ENCODE measurements at places on chromosomes 1 and 21.

- no peak for DNase-seq
- H3K27ac ChIP-seq = peak overlapping the region; percentile 76
- peaks cover 39% of the 10 kb centered on the region for H3K4me1 ChIP-seq
Measured at GRCh38 chr1:171798765-171799164, 17.3 kb downstream of the METTL13 start.

DNA sequence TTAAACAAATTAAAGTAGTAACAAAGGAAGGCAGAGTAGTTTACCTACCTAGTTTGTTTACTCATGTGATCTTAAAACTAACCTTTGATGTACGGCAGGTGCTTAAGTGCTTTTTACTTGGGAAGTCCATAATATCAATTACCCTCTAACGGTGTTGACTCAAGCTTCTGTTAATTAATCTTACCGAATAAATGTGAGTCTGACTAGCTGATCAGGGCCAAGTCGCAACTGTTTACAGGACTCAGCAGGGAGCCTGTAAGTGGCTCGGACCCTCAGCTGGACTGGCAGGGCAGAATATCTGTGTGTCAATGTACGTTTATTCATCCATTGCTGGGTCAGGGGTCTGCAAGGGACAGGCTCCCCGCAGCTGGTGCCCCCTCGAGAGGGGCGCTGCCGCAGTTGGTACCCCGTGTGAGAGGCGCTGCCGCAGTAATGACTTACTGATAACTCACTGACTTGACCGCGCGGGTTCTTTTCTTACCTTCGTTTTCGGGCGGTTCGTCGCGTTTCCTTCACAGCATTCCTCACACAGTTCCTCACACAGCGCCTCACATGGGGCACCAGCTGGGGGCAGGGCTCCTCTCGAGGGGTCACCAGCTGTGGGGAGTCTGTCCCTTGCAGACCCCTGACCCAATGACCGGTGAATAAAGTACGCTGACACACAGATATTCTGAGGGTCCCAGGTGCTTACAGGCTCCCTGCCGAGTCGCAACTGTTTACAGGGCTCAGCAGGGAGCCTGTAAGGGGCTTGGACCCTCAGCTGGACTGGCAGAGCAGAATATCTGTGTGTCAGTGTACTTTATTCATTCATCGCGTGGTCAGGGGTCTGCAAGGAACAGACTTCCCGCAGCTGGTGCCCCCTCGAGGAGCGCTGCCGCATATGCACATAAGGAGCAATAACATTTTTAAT is 3.0 kb downstream of the FMO1 start:
- peak; percentile 64 for DNase-seq
- peaks cover 52% of the 10 kb centered on the region for H3K27me3 ChIP-seq
- H3K4me3 ChIP-seq = peak overlapping the region; percentile 87
- peaks cover 7% of the 10 kb centered on the region for H3K4me1 ChIP-seq

DNA sequence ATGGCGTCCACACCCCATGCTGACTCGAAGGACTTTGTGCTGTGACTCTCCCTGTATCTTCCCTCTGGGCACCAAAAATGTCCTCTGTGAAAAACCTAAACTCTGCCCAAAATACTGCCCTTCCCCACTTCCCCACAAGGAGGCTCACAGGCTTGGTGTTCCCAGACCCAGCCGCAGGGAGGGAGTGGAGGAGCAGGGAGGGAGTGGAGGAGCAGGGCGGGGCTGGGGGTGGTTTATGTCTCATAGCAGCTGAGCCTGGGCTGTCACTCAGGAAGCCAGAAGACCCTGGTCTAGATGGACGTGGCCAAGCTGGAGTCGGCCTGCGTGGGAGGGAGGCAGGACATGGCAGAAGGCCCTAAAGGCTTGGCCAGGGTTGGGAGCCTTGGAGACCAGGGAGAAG is 461.7 kb downstream of the PTPRU start:
- no peaks in the 10 kb centered on the region for H3K36me3 ChIP-seq
- H3K4me3 ChIP-seq = no peak overlapping the region
- H3K27ac ChIP-seq = no peak overlapping the region
- H3K4me1 ChIP-seq = no peaks in the 10 kb centered on the region

DNA sequence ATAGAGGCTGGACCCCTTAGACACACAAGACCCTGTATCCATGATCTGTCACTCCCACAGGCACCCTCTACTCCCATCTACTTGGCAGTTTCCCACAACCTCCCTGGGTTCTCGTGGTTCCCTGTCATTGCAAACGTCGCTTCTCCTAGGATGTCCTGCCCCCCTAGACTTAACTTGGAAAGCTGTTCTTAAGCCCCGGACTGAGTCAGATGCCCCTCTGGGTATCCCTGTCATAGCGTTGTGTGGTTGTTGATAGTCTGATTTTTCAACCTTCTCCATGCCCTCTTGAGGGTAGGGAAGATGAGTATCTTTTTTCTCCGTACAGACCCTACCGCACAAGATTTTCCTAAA is 11.8 kb downstream of the RCC1 start:
- no peaks in the 10 kb centered on the region for H3K27me3 ChIP-seq
- H3K4me3 ChIP-seq = peak overlapping the region; percentile 77
- no peak for DNase-seq
- peaks cover 7% of the 10 kb centered on the region for H3K36me3 ChIP-seq
- H3K27ac ChIP-seq = peak overlapping the region; percentile 48

DNA sequence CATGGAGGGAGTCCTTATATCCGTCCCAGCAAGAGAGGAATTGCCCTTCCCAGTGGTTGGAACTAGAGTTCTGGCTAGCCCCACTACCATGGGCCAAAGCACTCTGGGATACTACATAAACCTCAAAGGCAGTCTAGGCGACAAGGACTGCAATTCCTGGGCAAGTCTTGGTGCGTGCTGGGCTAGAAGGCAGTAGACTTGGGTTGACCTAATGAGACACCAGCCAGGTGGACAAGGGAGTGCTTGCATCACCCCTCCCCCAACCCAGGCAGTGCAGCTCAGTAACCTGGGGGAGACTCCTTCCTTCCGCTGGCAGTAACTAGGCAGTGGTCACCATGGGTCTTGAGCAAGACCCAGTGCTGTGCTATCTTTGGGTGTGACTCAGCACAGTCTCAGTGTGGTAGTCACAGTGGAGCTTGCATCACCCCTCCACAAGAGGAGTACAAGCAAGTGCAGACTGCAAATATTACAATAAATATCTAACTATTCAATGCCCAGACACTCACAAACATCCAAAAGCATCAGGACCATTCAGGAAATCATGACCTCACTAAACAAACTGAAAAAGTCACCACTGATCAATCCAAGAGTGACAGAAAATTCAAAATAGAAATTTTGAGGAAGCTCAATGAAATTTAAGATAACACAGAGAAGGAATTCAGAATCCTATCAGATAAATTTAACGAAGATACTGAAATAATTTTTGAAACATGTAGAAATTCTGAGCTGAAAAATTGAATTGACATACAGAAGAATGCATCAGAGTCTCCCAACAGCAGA is 84.7 kb upstream of the LYPLAL1 start:
- peaks cover 21% of the 10 kb centered on the region for H3K4me1 ChIP-seq
- H3K36me3 ChIP-seq = no peaks in the 10 kb centered on the region
- H3K27me3 ChIP-seq = no peaks in the 10 kb centered on the region
- no peak overlapping the region for H3K27ac ChIP-seq
- no peak overlapping the region for H3K4me3 ChIP-seq
- no peak for DNase-seq

DNA sequence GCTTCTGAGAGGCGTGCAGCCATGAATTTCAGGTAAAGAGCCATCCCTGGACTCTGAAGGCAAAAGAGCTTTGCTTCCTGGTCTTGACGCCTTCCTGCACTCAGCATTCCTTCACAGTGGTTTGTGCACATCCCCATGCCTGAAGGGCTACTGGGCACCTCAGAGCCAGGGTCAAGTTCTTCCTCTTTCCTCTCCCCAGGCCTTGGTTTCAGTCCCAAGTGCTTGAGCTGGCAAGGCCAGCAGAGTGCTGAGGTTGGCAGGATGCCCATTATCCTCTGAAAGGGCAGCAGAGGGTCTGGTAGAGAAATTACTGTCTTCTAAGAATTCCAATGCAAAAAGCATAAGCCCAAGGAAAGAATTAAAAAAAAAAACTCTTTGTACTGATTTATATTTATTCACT is 1064.9 kb downstream of the TTLL7 start:
- H3K27me3 ChIP-seq = no peaks in the 10 kb centered on the region
- H3K36me3 ChIP-seq = no peaks in the 10 kb centered on the region
- peaks cover 12% of the 10 kb centered on the region for H3K4me1 ChIP-seq
- no peak overlapping the region for H3K27ac ChIP-seq
- H3K4me3 ChIP-seq = no peak overlapping the region

DNA sequence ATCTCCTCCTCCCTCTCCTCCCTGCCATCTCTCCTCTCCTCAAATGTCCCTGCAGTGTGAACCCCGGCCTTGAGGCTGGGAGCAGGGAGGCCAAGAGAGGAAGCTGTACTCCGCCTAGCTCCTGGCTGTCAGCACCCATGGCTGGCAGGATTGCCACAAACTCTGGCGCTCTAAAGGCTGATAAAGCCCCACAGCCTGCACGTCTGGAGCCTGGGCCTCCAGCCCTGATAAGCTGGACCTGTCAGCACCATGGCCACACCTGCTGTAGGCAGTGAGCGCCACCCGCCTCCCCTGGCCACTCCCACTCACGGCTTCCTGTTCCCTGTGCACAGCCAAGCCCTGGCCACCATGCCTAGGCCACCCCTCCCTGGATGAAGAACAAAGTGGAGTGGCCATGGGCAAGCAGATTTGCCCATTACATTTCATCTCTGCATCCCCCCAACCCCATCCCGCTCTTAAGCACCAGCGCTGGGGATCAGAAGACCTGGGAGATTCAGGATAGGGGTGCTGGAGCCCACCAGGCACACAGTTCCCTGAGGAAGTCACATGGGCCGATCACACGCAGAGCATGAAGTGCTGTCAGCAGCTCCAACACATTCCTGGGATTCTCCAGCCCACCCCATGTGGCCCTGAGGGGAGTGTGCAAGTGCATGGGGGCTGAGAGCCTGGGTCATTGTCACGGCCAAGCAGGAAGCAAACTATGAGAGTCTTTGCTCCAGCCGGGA is 24.2 kb upstream of the NPPB start:
- H3K4me1 ChIP-seq = peaks cover 25% of the 10 kb centered on the region
- no peaks in the 10 kb centered on the region for H3K36me3 ChIP-seq
- no peak for DNase-seq
- no peak overlapping the region for H3K4me3 ChIP-seq

GRCh38 chr1:184838504-184838951 is 83.9 kb upstream of the EDEM3 start:
- H3K27me3 ChIP-seq = no peaks in the 10 kb centered on the region
- no peak overlapping the region for H3K4me3 ChIP-seq
- peaks cover 4% of the 10 kb centered on the region for H3K36me3 ChIP-seq
- no peak for DNase-seq
- peaks cover 10% of the 10 kb centered on the region for H3K4me1 ChIP-seq

- H3K4me3 ChIP-seq = no peak overlapping the region
- no peak overlapping the region for H3K27ac ChIP-seq
- no peaks in the 10 kb centered on the region for H3K4me1 ChIP-seq
- no peak for DNase-seq
- H3K27me3 ChIP-seq = no peaks in the 10 kb centered on the region
Measured at GRCh38 chr1:193614817-193615216, 428.4 kb upstream of the B3GALT2 start.
